ENCODE measurements at places on chromosomes 16 and 17. TPM values are rescaled to one million over a fixed set of nuclear protein-coding genes. Genes with fewer than 3 reads are reported as not detected.

The FBXW10 gene
- total RNA-seq, result not detected

The KREMEN2 gene
- 2.1 TPM for total RNA-seq

The CLTC gene
- total RNA-seq, result 333 TPM

The ANKRD40CL gene
- not detected for total RNA-seq

The ENPP7 gene
- not detected for total RNA-seq

DNA sequence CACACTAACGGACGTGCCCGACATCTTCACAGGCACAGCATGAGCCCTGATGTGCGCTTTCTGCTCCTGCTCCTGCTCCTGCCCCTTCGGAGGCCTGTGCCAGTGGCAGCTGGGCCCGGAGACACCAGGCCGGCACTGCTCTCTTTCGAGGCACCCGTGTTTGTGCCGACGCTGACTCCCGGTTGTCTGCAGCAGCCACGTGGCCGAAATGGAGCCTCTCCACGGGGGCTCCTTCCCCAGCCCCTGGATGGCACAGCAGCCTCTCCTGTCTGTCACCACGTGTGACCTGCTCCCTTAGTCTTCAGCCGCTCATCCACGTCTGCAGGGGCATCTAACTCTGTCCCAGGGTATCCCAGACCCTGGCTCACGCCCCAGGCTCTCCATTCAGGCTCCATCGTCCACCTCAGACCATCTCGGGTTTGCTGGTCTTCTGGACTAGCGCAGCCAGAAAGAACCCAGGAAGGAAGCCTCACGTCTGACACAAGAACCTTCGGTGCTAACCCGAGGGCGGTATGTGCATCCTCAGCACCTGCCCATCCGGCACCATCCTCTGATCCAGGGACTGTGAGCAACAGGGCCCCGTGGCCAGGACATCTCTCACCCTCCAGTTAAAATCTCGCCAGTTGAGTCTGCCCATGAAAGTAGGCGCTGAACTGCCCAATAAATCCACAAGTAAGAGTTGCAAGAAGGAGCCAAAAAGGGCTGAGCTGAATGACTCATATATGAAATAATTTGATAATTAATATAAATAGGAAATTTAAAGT lies 4.2 kb upstream of the RPH3AL start:
- no peak for DNase-seq

GRCh38 chr17:41012326-41013120 lies 3.6 kb upstream of the KRTAP3-1 start:
- DNase-seq, result no peak

- DNase-seq, result no peak
Observed at GRCh38 chr16:49415083-49415482, 41.5 kb downstream of the C16orf78 start.

- no peak for DNase-seq
Observed at GRCh38 chr17:29022074-29022473, 16.2 kb upstream of the SEZ6 start.

DNA sequence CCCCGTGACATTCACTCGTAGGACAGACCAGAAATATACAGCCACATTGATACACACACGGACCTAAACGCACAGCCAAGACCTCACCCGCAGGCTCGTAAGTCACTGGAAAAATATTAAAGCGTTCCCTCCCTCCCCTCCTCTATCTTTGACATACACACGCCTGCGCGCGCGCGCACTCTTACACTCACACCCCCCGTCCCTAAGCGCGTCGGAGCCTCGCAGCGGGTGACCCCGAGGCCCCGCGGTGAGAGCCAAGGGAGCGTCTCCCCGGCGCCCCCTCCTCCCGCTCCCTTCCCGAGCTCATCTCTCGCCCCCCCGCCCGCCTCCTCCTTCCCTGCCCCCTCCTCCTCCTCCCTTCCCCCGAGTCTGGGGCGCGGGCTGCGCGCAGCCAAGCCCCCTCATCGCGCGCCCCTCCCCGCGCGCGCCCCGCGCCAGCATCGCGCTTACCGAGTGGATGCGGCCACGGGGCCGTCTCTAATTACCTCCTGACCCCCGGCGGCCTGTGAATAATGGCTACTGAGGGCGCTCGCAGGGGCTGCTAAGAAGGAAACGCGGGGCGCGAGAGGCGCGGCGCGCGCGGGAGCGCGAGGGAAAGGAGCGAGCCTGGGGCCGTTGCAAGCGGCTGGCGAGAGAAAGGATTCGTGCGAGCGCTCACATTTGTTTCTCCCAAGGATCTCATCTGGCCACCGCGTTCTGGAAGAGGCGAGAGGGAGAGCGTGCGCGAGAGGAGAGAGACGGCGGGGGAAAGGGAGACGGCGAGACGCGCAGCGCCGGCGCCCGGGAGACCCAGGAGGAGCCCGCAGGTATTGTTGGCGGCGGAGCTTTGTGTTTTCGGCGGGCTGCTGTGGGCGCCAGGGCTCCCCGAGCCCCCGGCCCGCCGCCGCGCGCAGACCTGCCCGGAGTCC lies 42.4 kb downstream of the RAI1 start:
- no peak for DNase-seq

DNA sequence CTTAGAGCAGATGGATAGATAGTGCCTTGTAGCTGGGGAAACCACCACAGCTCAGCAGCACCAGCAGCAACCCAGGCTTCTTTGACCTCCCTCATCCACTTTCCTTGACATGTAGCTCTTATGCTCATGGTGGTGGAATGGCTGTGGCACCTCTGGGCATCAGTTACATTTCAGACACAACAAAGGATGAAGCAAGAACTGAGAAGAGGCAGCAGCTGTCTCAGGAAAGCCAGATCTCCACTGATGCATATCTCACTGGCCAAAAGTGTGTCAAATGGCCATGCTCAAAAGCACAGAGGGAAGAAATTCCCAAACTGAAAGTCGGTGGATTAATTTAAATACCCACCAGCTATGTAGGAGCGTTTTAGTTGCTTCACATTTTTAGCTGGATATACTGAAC lies 671.4 kb upstream of the SALL1 start:
- DNase-seq, result no peak

Data from M059J (cell line).